ENCODE measurements at places on chromosomes 7 and 10.

DNA sequence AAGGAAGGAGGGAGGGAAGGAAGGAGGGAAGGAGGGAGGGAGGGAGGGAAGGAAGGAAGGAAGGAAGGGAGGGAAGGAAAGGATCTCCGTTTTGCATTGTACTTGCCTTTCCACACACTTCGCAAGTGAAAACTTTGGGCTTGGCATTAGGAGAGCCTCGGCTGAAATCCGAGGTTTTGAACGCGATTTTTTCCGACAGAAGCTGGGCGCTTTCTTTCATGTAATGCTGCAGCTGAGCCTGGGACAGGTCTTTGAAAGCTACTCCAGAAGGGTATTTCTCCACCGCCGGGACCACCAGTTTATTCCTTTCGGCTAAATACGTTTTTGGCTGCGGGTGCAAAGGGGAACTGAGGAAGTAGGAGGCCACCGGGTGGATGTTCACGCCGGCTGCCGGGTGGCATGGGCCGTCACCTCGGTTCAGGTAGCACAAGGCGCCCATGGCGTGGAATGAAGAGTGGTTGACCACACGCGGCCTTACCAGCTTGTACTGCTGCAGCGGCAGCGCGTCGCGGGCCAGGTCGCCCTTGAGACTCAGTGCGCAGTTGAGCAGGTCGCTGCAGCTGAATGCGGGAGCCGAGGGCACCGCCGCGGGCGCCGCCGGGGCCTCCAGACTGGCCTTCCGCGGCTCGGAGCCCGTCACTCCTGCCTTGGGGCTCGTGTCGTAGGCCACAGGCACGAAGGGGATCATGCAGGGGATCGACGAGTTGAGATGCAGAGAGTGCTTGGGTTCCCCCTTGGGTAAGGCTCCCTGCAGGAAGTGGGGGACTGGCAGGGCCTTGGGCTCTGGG is 825 bp downstream of the FEZF1 start:
- DNase-seq = no peak

DNA sequence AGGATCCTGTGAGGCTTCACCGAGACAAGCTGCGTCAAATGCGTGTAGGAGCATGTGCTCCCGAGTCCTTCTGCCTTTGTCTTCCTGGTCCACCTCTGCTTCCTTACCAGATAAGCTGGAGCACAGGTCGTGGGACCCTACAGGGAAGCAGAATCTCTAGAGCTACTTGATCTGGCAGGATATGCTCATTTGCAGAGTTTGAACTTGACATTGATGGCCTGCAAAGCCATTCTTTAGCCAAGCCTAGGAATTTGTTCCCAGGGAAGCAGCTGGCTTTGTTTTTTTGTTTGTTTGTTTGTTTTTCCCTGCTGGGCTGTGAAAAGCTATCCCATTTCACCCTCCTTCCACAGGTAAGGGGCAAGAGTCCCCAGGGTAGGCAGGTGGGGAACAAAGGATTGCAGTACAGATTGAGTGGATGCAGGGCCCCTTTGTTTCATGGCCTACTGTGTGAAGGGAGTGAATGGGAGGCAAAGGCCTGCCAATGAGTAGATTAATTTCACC is 200.0 kb upstream of the BMPER start:
- no peak for DNase-seq

- DNase-seq = no peak
Observed at GRCh38 chr7:134902058-134902457, 84.2 kb upstream of the AGBL3 start.

GRCh38 chr10:21776883-21777282 is 226.6 kb downstream of the DNAJC1 start:
- no peak for DNase-seq

DNA sequence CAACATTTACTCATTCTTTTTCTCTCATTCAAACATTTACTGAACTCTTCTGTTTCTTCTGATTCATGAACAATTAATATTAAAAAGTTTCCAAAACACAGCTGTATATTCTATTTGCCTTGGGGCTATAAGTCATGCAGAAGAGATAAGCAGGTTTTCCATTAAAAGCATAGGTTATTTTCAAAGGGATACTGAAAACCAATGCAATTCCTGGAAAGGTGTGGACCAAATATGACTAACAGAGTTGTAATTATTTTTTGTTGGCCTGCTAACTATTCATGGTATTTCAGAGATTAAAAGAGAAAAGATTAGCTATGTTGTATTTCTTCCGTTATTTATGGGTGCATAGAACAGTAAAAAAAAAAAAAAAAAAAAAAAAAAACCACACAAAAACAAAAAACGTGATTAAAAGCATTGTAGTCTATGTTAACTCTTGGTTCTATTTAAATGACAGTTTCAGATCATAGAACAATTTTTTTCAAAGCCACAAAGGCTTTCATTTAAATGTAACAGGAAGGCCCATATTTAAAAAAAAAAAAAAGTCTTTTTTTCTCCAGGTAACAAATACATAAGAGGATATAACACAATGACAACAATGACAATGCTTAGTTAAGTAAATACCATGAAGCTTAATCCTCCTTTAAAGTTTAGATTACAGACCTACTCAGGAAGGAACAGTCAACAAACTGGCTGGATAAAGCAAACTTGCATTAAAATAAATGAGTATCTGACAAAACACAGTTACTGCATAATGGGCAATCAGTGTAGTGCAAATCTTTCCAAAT is 1042.9 kb downstream of the GATA3 start:
- DNase-seq = no peak

DNA sequence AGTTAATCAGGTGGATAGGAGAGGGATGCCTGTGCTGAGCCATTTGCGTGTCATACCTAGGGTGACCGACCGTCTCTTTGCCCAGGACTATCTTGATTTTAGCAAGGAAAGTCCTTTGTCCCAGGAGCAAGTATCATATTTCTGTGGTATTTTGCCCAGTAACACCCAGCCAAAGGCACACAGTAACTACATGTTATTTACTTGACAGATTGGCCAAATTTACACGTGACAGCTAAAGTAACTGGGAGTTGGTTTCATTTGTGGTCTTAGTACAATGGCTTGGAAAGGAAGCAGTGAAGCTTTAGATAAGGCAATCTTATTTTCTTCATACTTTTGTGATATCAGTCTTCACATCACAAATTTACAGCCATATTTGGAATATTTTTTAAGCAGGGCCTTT is 142.1 kb downstream of the JCAD start:
- no peak for DNase-seq

GRCh38 chr10:17958049-17958448 is 6.3 kb downstream of the SLC39A12 start:
- no peak for DNase-seq
